ENCODE measurements at places on chromosomes 12 and 14.
A peak's percentile ranks its signal among the peaks of the same experiment; 100 is the strongest.

DNA sequence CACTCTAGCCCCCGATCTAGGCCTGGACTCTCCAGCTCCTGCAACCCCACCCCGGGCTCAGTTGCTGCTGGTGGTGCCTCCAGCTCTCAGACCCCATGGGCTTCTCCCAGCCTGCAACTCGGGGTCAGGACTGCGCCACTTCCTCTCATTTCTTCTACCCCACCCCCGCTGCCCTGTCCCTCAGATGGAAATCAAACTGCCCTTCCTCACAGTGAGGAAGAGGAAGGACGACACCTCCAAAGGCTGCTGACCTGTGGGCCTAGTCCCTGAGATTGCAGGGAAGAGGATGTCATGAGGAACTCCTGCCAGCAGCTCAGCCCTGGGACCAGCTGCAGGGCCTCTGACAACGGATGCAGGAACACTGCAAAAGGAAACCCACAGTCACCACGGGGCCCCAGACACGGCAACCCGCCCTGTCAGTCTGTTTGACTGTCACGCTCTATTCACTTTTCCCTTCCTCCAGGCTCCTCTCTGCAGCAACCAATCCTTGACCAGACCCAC lies 29.3 kb upstream of the PNMA1 start:
- DNase-seq: no peak

DNA sequence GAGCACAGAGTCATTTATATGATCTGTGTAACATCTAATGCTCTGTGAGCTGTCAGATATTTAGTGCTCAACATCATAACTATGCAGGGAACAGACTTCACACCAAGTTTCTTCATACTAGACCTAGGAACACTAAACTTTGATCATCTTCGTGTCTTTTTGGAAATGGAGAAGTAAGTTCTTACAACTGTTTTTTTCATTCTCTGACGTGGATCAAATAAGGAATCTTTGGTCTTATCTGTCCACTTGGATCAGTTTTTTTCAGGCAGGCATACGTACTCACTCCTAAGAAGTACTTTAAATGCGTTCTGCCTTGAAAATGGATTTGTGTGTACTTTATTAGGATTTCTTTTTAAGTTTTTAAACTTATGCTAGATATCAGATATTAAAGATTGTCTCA lies 191.0 kb downstream of the FBXL14 start:
- DNase-seq: no peak

- no peak for DNase-seq
These were observed 7.3 kb downstream of the HOXC5 start for GRCh38 chr12:54040148-54040494.

DNA sequence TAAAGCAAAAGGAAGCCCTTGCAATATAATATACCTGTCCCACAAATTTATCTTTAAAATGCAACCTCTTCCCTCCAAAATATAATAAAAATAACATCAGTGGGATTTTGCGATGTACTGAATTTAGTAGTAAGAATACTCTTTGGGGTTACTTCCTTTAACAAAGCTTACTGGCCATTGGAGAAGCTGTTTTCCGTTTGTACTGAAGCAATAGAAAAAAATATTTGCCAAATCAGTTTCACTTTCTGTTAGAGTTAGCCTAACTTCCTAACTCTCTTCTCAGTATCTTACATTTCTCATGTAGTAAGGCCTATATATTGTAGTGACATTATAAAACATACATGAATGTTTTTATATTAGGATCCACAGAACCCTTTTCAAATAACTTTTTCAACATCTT lies 3.7 kb downstream of the MAX start:
- DNase-seq: no peak

GRCh38 chr14:83575301-83575700 lies 1954.6 kb upstream of the FLRT2 start:
- no peak for DNase-seq

GRCh38 chr14:51516706-51517395 lies 134.9 kb upstream of the FRMD6 start:
- DNase-seq: no peak

GRCh38 chr14:103318750-103319419 lies 15.2 kb upstream of the EIF5 start:
- DNase-seq: no peak

- peak; percentile 38 for DNase-seq
These were observed 4.4 kb downstream of the VDR start for GRCh38 chr12:47900131-47901062.

DNA sequence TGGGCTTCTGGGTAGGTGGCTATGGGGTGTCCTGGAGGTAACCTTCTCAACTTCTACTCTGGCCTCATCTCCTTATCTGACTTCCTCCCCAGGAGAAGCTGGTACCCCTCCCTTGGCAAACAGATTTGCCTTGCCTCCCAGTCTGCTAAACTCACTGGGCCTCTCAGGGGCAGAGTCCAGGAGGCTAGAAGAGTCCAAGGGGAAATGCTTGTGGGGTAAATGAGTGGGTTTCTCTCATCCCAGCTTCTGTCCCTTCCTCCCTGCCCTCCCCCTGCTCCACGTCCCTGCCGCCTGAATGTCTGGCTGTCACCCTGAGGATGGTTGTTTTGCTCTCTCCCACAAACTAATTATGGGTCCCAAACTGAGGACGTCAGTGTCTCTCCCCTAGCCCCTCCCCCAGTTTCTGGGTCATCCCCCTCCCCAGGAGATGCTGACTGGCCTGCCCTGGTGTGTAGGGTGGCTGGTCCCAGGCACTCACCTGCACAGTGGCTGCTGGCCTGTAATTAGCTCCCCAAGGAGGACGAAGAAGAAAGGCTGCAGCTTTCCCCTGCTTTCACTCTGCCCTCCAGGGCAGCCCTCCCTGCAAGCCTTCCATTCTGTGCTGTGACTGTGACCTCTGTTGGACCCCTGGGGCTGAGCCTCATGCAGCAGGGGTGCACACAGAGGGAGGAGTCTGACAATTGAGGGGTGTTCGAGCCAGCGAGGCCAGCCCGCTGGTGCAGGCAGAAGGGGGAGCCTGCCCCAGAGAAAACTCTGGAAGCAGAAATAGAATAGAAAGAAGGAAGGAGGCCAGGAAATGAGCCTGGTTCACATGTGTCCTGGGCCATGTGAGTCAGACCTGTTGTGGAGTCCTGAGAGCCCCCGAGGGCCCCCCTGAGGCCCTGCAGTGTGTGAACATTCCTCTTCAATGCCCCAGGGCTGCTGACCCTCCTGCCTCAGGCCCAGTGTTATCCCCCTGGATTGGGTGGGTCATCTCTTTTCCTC lies at the start of gene LRP1-AS:
LRP1-AS (minus strand) TSS at position 659 of the 984 bp plus-strand sequence.
- no peak for DNase-seq

DNA sequence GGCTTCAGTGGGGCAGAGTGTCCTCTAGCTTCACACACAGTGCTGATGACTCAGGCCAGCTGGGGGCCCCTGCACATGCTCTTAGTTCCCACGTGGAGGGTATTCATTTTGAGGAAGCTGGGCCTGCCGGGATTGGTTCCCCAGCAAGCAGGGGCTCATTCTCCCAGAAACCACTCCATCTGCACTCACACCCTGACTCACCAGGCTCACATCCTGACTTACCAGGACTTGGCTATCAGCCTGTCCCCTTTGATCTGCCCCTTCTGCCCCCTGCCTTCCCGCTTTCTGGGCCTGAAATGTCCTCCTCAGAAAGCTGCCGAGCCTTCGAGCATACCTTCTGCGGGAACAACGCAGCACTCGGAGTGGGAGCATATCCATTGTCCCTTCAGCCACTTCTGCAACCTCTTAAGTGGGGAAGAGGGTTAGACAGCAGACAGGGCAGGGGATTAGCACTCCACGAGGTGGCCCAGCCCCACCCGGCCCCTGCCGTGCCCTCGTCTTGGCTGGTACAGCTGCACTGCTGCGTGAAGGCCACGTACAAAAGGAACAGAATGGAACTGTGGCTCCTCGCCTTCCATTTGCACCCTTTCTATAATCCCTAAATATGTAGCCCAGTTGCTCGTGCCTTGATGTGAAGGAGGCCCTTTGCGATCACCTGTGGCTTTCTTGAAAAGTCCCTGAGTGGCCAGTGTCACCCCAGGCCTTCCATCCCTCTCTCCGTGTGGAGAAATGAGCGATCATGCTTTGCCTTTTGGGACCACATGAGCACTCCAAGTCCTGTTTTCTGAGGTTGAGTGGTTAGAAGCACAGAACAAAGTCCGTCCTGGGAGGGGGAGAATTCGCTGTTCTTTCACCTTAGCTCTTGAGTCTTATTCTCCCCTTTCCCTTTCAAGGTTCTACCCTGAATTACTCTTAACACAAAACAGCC lies 26.1 kb downstream of the TPCN1 start:
- DNase-seq: no peak

DNA sequence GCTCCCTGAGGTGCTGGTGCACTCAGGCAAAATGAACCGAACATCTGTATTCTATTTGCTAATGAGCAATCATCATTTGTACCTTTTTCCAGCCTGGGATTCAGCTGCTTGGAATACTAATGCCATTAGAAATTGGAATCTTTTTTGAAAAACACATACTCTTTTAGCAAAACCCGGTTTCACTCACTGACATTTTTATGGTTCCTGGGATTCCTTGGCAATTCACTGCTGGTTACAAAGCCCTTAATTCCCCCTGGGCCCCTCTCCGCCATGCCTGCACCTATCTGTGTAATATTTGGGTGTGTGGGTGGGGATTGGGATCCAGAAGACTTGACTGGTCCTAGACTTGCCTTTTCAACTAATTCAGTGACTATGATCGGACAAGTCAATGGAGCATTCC lies 199.1 kb downstream of the FOXN3 start:
- DNase-seq: no peak

GRCh38 chr14:22472935-22473854 lies 115.8 kb downstream of the DAD1 start:
- DNase-seq: peak; percentile 51

GRCh38 chr12:79373896-79374499 lies 316.8 kb downstream of the PAWR start:
- peak; percentile 15 for DNase-seq

- DNase-seq: no peak
These were observed 701.2 kb upstream of the TBX3 start for GRCh38 chr12:115385141-115385540.

DNA sequence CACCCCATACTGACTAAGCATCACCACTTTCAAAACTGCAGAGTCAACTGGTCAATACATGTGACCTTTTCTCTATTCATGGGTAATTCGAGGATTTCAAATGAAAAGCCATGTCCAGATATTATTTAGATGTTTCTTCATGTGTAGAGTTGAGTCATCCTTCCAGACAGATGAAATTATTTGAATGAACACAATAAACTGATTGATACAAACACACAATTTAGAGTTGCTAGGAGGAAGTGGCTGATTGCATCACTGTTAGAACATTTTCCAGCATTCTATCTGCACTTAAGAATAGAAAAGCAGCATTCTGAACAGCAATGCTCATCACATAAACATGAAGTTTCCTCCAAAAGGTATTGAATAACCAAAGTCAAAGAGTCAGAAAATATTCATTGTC lies 273.5 kb upstream of the SOX5 start:
- no peak for DNase-seq

- no peak for DNase-seq
These were observed 136.9 kb downstream of the STXBP6 start for GRCh38 chr14:24913021-24913420.

DNA sequence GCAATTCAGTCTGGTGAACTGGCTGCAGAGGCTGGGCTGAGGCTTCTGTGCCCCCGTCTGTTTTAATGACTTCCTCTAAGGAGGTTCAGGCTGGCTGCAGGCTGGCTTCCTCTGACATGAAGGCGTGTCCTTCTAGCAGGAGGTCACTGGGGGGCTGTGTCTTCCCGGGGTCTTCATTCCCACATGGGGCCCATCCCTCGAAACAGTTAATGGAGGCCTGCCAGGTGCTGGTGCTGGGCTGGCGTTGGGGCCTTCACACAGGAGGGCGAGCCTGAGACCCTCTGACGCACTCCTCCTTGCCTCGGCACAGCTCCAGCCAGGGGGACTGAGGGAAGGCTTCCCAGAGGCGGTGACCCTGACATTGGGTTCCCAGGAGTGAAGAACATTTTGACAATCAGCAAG lies 57.7 kb upstream of the DLK1 start:
- DNase-seq: no peak

GRCh38 chr12:80632835-80633234 lies 74.6 kb upstream of the MYF6 start:
- peak; percentile 11 for DNase-seq

DNA sequence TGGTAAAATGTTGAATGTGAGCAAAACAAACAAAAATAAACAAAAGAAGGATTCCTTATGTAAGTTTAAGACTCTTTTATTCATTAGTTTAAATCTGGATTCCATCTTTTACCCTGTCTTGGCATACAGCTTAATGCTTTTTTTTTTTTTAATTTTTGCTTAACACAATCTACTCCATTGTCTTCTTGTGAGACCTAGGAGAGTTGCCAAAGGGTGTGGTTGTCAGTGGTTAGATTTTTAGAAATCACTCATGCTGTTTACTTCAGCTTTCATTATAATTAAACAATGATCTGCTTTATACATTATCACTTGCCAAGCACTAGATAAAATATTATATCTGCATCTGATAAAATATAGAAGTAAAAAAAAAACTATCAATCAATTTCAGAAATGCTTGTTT lies 77.7 kb upstream of the KITLG start:
- DNase-seq: peak; percentile 77
